ENCODE measurements at places on chromosomes 3 and 15. TPM values are rescaled to one million over a fixed set of nuclear protein-coding genes. Genes with fewer than 3 reads are reported as not detected.

The ATP10A gene
- total RNA-seq: 1.5 TPM

The PLA2G4D gene
- total RNA-seq: 0.18 TPM

DNA sequence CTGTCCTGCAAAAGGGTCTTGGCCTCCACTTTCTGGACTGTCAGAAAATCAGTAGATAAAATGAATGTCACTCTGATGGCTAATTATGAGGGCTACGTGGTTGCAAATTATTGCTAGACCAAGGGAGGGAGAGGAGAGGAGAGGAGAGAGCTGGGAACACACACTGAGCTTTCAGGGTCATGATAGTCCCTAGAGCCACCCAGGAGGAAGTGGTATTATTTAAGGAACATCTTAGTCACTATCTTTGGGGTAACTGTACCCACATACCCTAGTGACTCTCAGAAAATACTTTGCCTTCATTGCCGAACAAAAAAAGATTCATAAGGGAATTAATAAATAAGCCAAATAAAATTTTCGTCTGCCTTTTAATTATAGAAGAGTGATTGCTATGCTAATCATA lies 642.3 kb upstream of the CFAP20DC start:
- DNase-seq: no peak

The TNNC1 gene
- total RNA-seq: 0.64 TPM

DNA sequence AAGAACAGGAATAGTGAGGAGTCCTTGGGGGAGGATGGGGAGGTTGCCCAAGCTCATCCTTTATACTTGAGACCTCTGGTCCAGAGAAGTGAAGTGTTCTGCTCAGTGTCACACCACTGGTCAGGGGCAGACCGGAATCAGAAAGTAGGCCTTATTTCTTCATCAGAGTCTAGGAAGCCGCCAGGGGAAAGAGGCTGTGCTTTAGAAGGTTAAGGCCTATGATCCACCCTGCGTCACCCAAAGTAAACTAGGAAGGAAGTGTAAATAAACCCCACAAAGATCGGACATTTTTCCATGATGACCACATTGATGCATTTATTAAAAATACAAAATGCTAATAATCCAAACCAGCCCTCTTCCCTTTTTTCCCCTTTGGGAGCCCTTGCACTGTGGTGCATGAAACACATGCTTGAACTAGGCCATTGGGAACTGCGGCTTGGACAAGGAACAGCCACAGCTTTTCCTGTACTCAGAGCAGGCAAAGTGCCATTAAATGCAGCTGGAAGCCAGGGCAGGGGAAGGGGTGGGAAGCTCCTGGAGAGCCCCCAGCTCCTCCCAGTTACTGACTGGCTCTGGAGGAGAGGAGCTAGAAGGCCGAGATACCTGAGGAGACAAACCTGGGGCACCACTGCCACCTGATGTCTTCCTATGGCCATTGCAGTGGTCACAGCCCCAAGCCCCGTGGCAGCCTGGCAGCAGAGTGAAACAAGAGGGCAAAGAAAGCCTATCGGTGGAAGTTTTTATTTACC lies 37.0 kb downstream of the CDC25A start:
- peak; percentile 57 for DNase-seq

- DNase-seq: no peak
These were observed 3.6 kb upstream of the TMPRSS7 start for GRCh38 chr3:112030901-112031300.

- DNase-seq: no peak
These were observed 372.7 kb downstream of the ROBO2 start for GRCh38 chr3:77412584-77412983.

- no peak for DNase-seq
These were observed 53.3 kb downstream of the MEIS2 start for GRCh38 chr15:37046876-37047614.

- no peak for DNase-seq
These were observed 612.2 kb downstream of the ZIC1 start for GRCh38 chr3:148021381-148021780.

The CACNA2D2 gene
- 1.9 TPM for total RNA-seq

DNA sequence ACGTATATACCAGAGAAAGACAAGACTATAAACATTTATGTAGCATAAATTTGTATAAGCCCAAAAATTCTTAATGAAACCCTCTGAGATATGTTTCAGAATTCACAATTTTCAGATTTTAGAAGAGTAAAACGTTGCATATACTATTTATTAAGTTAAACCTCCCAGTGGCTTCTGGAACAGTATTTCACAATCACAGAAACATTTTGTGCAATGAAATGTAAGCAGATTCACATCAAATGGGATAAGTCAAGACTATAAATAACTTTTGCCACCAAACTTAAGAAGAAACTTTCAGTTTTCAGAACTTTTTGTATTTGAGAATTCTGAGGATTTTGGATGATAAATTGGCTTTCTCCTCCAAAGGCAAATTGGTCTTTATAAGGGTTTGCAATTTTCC lies 9.2 kb downstream of the SLTM start:
- no peak for DNase-seq

All from left colon (tissue), 2 donors.